HuH-7 (cell line): ENCODE measurements at places on chromosomes 6 and 20.

DNA sequence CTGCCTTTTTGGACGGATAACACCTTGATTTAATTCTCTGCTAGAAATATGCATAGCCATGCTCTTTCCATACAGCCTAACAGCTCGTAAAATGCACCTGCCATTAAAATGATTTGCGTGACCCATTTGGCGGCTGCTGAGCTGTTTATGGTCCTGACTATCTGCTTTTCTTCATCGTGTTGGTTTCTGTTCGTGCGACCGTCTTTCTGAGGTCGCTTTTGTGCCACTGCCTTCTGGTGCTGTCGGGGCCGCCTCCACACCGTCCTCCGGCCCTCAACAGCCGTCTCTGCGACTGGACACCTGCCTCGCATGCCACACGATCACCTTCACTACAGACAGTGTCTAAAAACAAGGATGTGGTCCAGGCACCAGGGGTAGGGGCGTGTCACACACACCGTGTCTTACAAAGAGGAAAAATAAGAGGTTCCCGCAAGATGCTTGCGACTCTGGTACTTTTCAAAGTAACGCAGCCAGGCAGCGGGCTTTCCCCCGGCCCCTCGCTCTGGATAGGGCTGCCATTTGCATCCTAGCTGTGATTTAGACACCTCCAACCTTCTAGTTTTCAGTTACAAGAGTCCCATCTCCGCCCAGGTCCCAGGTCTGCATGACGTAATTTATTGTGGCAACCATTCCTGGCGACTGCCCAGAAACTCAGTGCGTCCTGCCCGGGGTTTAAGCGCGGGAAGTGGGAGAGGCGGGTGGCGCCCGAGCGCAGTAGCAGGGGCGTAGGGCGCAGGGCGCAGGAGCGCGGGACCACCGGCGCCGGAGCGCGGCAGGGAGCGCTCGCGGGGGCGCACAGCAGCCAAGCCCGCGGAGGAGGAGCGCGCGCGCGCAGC is at the start of gene STMND1:
Gene STMND1, plus strand, starts transcription at position 629 of the 836 bp plus-strand sequence. CDS start 208 bp downstream, outside the sequence.
- DNase-seq, result peak; percentile 23

GRCh38 chr6:72218125-72218524 is 331.8 kb downstream of the RIMS1 start:
- peak; percentile 13 for DNase-seq

DNA sequence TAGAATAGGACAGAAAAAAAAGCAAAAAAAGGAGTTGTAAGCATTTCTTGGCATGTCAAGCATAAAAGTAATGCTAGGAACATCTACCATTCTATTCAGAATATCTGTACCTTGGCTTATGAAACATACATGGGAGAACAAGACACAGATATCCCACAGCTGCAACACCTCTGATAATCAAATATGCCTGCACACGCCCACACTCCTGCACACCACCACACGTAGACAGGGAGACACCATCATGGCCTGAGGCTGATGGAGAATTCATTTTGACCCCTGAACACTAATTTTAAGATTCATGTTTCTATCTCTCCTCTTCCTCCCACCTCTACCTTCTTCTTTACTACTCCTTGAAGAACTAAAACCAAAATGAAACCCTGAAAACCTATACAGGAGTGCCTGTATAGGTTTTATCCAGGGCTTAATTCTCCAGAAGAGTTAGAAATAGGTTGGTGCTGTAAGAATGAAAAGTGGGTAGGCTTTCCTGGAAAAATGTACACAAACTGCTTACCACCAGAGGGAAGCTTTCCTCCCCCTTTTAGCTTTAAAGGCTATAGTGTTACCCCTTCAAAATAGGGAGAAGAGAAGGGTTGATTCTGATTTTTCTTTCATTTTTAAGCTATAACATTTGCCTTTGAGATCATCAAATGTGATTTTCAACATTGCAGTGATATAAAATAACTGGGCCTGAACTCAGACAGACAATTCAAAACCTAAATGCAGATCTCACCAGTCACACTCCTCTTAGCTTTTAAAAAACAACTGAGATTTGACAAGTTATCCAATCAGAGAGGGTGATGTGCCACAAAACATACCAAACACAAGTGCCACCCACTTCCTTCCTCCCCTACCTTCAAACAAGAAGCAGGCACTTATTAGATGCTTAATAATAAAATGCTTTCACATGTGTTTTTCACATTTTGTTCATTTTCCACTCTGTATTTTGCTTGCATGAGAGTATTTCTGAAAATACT is 57.9 kb downstream of the ELOVL5 start:
- DNase-seq, result no peak

DNA sequence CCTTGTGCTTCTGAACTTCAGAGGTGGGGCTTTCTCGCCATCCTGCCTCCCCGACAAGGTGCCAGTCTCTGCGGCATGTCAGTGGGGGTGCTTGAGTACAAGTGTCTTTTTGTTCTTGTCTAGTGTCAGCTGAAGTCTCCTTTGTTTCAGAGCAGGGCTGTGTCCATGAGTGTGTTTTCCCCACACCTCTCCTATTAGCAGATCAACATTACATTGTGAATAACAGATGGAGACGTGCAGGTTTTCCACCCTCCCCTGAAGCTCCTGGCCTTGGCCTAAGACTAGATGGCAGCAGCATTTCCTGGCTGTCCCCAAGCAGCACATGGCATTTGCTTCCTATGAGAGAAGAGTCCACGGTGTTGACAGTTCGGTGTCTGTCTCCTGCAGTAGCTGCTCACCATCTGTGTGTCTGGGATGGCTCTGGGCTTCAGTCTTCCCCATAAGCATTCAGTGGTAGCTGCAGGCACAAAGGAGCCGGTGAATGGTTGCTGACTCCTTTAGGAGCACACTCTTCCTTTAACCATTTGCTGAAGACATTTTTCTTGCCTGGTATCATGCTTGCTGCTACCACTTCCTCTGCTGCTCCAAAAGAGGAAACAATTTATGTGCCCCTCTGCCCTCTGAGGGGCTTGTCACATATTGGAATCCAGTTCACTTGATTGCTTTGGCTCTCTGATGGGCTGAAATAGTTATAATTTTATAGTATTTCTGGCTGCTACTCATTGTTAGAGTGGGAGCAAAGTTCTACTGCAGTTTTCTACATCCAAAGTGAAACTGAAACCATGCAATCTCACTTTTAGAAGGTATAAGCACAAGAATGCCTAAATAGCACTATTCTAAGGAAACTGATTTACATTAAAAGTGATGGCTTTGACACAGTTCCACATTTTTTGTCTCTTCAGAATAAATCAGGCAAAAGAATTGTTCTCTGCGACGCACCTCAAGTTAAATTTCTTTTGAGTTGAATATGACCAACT is 913.0 kb downstream of the C6orf118 start:
- no peak for DNase-seq

GRCh38 chr6:41470331-41471063 is 75.7 kb upstream of the FOXP4 start:
- no peak for DNase-seq

DNA sequence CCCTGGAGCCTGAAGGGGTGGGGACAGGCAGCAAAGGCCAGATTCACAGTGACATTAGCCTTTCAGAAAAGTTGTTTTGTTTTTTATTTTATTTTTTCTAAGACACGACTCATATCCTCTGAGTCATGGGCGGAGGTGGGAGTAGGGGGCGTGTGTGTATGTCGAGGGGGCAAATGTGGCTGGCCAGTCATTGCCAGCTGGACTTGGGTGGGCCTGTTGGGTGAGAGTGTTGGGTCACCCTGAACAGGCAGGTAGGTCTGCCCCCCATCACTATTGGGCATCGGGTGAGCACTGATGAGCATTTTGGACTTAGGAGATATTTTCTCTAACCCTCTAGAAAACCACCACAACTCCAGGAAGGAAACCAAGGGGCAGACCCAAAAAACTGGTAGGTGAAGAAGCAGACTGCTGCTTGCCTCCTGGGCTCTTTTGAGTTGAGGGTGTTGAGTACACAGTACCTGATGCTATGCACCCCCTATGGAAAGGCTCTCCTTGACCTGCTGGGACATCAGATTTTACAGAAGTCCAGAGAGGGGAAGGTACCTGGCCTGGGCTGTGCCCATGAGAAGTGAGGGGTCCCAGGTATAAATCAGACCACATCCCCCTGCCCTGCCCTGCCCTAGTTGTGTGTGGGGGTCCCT is 5.6 kb downstream of the SMIM29 start:
- peak; percentile 2 for DNase-seq

DNA sequence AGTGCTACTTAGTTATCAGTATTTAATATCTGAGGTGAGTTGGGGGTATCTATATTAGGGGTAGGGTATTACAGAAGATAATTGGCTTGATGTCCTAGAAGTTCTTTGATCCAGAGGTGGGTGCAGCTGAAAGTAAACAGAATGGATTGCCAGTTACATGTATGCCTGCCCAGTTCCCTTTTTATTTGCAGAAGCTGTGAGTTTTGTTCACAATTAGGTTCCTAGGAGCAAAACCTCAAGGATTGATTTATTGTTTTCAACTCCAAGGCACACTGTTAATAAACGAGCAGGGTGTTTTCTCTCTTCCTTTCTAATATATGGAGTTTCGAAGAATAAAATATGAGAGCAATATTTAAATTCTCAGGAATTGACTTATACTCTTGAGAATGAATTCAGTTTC is 129.0 kb downstream of the SULF2 start:
- DNase-seq, result no peak

GRCh38 chr20:25499855-25500434 is 85.4 kb downstream of the NINL start:
- DNase-seq, result no peak

- DNase-seq, result no peak
These were observed 97.1 kb upstream of the IYD start for GRCh38 chr6:150271501-150272263.

- DNase-seq, result peak; percentile 17
These were observed 129.9 kb downstream of the UTRN start for GRCh38 chr6:144415014-144415413.

- no peak for DNase-seq
These were observed 31.9 kb downstream of the NSFL1C start for GRCh38 chr20:1434571-1435336.

GRCh38 chr6:25911351-25911750 is 19.1 kb downstream of the SLC17A2 start:
- no peak for DNase-seq

- DNase-seq, result no peak
These were observed 66.6 kb downstream of the TNFAIP3 start for GRCh38 chr6:137933696-137934095.

DNA sequence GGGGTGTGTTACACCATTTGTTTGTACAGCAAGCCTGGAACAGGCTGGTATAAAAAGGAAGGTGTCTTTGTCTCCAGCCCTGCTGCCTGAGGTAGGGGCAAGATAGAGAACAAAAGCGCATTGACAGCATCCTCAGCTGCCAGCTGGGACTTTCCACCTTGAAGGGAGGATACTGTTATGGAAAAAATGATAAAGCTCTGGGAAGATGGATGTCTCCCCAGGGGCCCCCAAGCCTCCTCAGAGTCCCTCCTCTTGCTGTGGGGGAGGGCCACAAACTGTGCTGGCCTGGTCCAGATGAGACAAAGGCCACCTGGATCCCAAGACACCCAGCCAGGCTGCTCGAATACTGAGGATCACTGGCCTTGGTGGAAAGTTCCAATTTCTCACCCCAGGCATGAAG is 13.0 kb downstream of the REM1 start:
- DNase-seq, result no peak
